NCI-H1694 treated with DMSO at 0.1 percent for 48 hours (cell line): ENCODE measurements at places on chromosomes 12 and 14.

DNA sequence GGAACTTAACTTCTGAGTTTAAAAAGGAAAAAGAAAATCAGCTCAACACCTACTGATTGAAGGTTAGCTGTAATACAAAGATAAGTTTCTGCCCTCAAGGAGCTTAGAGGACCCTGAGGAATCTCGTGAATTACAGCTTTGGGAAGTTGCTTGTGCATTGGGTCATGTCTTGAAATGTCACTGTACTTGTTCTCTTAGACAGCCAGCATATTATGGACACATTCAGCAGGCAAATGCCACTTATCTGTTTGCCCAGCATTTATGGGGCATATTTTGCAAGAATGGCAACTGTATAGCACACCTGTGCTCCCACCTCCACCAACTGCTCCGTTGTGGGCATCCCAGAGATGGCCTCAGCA lies 263.6 kb upstream of the CRY1 start:
- DNase-seq: no peak

DNA sequence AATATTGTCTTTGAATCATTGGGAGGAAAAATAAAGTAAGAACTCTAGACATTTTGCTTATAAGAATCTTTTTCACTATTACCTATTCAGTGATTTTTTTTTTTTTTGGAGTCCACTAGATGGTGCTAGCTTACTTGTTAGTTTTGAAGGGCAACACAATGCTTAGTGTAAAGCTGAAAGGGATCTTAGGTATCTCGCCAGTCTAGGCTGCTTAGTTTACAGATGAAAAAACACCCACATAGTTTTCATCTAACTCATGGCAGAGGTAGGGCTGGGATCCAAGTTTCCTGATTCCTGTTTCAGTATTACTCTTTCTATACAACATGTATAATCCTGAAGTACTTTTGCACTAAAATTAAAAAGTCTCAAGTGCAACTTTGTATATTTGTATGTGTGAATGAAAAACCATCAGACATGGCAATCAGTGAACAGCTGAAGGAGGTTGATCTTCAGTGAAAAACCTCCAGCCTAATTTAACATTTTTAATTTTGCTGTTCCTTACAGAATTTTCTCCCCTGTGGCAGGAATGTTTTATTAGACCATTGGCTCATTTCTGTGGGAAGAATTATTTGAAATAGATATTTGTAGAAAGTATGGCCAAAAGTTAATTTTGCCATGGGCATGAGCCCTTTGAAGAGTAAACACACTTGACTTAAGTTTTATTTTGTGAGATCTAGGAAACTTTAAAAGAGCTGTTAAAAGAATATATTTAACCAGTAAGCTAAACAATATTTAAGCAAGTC lies 40.7 kb downstream of the LRRIQ1 start:
- peak; percentile 44 for DNase-seq

DNA sequence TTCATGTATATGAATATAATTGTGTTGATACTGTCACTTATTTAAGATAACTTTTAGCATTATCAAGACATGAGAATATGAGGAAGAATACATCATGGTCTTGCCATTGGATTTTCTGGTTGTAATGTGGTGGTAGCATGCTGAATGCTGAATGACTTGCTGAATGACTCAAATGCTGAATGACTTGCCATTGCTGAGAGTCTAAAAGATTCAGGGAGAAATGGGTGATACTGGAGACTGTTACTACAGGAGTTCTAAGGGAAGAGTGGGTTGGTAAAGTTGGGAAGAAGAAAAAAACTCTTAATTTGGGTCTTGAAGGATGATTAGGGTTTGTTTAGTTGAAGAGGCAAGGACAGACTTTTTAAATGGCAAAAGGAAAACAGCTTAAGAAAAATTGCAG lies 72.1 kb upstream of the MANSC4 start:
- DNase-seq: no peak

GRCh38 chr12:126781593-126781992 lies 1485.4 kb upstream of the TMEM132C start:
- no peak for DNase-seq

DNA sequence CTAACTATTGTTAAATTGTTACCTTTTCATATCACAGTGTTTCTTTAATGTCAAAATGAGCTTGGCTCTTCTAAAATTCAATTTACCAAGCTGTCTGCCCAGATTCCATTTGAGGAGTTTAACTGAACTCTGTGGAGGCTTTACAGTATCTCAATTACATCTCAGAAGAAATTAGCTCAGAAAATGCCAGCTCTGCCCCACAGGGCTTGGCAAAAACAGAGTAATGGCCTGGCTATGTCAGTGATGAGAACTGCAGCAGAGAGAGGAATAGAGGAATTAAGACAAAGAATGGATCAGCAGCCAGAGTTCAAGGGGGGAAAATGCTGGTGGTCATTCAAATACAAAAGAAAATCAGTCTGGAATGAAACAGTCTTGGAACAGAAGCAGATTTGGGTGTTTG lies 15.8 kb upstream of the TMTC1 start:
- no peak for DNase-seq

GRCh38 chr12:76255692-76256091 lies 92.5 kb downstream of the BBS10 start:
- DNase-seq: no peak

GRCh38 chr14:52610187-52610586 lies 57.6 kb downstream of the GPR137C start:
- DNase-seq: no peak

GRCh38 chr12:52204095-52204930 lies 12.5 kb upstream of the KRT80 start:
- DNase-seq: no peak

DNA sequence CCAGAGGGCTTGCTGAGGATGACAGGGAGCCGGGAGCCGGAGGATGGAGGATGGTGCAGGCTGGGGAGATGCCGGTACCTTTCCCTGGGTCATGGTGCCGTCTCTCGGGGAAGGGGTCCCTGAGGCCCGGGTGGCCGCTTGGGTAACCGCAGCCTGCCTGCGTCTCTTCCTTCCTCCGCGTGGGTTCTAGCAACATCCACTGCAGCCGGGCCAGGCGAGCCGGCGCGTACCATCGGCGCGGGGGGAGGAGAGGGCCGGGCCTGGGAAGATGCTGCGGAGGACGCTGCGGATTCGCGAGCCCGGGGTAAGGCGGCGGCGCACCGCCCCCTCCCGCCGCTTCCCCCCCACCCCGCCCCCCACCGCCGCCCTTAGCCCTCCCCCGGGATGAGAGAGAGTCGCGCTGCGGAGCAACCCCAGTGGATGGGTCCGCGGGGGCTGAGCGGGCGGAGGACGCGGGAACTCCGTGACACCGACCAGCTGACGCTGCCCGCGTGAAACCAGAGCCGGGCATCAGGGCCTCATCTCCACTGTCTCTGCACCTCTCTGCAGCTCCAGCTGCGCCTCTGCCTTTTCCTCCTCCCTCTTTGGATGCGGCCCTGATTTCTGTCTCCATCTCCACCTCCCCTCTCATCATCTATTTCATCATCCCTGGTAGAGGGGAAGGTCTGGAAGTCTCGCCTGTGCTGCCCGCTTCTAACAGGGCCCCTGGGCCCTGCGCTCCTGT lies at the start of gene FAIM2:
Gene FAIM2, minus strand, starts transcription at position 201 of the 724 bp plus-strand sequence. Its CDS starts 108 bp downstream, at position 93.
- DNase-seq: peak; percentile 46

DNA sequence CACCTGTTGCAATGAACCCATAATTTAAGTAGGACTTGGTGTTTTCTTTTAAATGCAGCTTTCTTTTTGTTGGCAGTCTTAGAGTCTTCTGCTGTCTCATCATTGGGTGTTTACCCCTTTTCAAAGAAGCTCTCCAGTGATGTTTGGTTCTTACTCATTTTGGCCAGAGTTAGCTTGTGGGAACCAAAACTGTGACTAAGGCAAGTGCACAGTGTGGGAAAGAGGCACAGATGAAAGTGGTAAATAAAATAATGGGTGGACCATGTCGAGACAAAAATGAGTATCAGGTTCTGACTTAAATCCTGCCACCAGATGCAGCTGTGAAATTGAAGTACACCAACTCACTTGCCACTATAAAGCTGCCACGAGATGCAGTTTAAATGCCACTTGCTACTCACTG lies 615.4 kb upstream of the MIS18BP1 start:
- no peak for DNase-seq

GRCh38 chr12:57055824-57056223 lies 5.9 kb upstream of the MYO1A start:
- no peak for DNase-seq

DNA sequence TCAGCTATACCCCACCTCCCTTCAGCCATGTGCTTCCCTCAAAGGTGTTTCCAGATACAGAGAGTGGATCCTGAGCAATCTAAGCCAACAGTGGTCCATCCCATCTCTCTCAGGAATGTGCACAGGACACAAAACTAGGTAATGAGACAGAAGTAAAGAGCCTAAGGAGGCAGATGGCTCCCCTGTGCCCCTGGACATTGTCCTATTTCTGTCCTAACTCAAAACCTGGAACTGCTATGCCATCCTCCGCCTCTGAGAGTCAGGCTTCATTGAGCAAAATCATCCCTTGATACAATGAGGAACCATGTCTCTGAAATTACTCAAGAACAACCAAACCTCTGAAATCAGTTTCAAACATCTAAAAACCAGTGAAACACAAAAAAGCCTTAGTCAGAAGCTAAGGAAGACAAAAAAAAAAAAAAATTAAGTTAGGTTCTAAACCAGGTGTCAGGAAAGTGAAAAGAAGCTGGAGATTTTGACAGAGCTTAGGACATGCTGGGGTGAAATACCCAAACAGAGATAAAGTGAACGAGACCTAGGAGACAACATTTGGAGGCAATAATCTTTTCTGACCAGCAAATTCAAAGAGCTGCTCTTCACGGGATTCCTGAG lies 200.3 kb upstream of the PLEKHG7 start:
- DNase-seq: no peak

- DNase-seq: no peak
These were observed 4.4 kb downstream of the ORMDL2 start for GRCh38 chr12:55822228-55822627.

DNA sequence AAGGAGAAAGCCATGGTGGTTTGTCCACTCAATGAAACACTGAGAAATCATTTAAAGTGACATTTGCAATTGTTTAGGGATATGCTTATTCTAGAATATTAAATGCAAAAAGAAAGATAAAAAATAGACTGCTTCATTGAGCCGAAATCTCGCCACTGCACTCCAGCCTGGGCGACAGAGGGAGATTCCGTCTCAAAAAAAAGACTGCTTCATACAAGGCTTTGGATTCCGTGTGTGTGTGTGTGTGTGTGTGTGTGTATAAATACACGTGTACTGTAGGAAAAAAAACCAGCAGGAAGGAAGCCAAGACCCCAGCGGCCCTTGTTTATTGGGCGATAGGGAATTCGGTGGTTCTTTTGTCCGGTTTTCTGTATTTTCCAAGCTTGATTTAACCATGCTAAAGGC lies 3.2 kb upstream of the ZNF839 start:
- peak; percentile 90 for DNase-seq

DNA sequence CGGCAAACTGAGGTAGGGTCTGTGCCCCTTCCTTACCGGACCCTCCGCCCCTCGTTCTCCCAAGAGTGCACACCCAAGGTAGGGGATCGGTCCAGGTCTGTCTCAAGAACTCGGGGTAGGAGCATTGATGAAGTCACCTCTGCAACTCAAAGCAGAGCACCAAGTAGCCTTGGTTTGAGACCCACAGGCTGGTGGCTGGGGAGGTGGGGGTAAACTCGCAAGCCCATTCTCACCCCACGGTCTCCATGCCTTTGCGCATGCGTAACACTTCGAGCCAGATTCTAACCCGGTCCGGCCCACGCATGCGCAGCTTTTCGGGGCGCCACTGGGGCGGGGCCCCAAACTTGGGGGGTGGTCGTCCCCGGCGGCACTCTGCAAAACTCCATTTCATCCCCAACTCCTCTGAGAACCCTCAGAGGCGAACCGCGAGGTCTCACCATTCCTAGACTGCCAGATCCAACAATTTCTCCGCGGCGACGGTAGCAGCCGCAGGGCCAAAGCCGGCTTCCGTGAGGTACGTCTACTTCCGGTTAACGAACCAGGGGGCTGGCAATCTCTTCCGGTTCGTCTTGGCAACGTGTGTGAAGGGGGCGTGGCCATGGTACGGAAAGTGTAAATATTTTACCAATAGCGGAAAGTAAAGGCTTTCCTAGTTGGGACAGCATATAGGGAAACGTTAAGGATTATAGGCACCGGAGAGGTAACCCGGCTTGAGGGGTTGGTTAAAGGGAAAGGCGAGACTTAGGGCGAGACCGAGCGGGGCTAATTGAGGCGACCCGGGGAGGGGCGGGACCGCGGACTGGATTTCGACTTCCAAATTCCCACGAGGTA lies at the start of gene MCRS1:
Gene MCRS1, minus strand, starts transcription at position 532 of the 831 bp plus-strand sequence. CDS start 1,411 bp downstream, outside the sequence.
- peak; percentile 81 for DNase-seq

GRCh38 chr14:70173569-70173968 lies 15.2 kb downstream of the SLC8A3 start:
- no peak for DNase-seq

DNA sequence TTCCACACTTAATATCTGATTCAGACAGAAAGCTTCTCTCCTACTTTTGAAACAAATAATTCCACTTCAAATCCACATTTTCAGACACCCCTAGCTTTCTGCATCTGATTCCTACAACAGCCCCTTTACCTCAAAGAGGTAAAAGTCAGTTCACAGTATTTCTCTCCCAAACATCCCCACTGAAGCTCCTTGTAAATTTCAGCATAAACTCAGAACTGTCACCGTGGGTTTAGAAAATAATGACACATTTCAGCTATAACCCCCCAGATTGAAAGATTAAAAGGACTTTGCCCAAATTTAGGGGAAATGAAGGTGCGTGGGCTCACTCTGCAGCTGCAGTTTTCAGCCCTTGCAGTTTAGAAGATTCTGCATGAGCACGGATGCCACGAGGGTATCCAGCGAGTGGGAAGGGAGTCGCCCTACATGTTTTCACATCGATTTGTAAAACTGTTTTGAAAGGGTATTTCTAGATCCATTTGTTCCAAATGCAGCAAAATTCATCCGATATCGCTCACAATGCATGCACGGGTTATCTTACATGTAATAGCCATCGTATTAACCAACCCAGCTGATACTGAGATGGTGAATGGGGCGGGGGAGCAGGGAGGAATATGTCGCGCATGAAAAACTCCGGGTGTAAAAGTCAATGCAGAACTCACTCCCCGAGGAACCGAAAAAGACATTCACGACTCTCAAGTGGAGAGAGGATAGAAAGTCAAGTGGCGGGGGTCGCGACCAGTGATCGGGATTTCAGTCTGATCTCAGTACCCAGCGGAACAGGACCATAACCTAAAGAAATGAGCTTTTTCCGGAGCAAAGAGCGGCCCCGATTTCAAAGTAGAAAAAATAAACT lies 5.0 kb upstream of the CCND2 start:
- no peak for DNase-seq

- DNase-seq: no peak
These were observed 9.0 kb downstream of the ARHGDIB start for GRCh38 chr12:14952299-14952921.

GRCh38 chr14:37325332-37325731 lies 127.6 kb downstream of the MIPOL1 start:
- DNase-seq: no peak

- DNase-seq: no peak
These were observed 45.6 kb downstream of the FNTB start for GRCh38 chr14:65032319-65032718.

GRCh38 chr14:95522116-95522515 lies 5.7 kb upstream of the SYNE3 start:
- no peak for DNase-seq

DNA sequence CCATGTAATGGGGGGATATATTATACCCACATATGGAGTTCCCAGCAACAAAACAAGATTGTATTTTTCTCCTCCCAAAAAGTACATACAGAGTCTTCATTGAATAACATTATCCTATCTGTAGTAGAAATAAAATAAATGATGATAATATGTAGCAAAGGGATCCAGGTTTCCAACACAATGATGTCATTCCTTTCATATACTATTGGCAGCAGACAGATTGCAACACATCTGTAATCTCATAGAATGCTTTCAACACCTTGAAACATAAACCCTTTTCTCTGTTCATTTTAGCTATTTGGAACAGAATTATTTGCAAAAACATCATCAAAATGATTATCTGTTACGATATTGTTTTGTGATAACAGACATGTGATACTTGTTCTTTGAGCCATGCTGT lies 317.6 kb downstream of the DPF3 start:
- peak; percentile 65 for DNase-seq
